ENCODE measurements at places on chromosomes 5 and 9.

DNA sequence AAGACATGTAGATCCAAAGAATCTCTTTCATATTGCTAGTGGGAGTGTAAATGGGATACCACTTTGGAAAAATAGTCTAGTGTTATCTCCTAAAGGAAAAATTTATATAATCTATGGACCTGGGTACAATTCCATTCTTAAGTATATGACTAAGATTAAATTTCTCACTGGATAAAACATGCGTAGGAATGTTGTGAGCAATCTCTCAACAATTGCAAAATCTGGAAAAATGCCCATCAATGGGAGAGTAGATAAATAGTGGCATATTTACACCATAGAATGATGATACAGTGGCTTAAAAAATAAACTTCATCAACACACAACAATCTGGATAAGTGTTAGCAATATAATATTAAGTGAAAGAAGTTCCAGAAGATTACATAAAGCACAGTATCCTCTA, 469.5 kb downstream of the MAN2A1 start:
- no peak for DNase-seq

DNA sequence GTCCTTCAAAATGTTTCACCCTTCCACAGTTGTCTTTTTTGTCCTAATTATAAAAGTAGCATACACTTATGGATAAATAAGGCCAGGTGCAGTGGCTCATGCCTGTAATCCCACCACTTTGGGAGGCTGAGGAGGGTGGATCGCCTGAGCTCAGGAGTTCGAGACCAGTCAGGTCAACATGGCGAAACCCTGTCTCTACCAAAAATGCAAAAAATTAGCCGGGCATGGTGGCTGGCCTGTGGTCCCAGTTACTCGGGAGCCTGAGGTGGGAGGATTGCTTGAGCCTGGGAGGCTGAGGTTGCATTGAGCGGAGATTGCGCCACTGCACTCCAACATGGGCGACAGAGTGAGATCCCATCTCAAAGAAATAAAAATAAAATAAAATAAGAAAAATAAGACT, 1.6 kb downstream of the C5orf52 start:
- no peak for DNase-seq

- no peak for DNase-seq
Measured at GRCh38 chr9:91415290-91415689, 8.3 kb downstream of the NFIL3 start.

DNA sequence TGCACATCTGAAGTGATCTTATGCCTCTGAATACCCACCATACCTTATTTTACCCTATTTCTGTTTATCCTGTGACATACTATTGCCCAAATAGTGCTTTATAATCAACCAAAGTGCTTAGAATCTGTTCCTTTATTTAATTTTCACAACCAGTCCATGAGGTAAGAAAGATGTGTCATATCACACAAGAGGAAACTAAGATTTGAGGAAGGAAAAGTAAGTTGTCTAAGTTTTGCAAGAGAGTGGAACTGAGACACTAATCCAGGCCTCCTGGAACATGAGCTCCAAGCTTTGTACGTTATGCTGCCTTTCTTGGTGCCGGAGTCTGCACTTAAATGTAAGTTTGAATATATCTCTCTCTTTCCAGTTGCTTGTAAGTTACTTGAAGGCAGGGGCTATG, 17.2 kb downstream of the KDM3B start:
- DNase-seq = no peak

DNA sequence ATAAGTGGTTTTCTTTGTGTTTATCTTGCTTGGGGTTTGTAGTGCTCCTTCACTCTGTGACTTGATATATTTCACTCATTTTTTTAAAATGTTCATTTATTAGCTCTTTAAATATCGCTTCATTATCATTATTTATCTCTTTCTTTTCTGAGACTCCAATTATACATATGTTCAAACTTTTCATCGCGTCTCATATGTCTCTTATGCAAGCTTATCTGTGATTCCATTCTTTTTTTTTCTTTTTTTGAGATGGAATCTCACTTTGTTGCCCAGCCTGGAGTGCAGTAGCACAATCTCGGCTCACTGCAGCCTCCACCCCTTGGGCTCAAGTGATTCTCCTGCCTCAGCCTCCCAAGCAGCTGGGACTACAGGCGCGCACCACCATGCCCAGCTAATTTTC, 73.9 kb upstream of the GABRP start:
- DNase-seq = no peak

DNA sequence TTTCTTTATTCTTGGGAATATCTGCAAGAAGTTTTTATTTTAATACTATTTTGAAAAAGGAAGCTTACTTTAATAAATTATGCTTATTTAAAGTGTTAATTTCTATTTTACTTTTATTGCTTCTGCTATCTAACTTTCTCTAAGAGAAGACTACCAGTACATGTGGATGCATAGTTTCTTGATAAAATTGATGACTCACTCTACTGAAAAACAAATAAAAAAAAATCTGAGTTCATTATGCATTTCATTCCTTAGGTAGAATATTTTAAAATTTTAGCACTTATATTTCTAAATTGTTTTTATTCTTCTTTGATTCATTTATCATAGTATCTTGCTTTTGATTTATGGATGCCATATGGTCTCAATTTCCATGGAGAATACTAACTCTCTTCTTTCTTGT, 217.9 kb downstream of the TAF11L14 start:
- DNase-seq = no peak

DNA sequence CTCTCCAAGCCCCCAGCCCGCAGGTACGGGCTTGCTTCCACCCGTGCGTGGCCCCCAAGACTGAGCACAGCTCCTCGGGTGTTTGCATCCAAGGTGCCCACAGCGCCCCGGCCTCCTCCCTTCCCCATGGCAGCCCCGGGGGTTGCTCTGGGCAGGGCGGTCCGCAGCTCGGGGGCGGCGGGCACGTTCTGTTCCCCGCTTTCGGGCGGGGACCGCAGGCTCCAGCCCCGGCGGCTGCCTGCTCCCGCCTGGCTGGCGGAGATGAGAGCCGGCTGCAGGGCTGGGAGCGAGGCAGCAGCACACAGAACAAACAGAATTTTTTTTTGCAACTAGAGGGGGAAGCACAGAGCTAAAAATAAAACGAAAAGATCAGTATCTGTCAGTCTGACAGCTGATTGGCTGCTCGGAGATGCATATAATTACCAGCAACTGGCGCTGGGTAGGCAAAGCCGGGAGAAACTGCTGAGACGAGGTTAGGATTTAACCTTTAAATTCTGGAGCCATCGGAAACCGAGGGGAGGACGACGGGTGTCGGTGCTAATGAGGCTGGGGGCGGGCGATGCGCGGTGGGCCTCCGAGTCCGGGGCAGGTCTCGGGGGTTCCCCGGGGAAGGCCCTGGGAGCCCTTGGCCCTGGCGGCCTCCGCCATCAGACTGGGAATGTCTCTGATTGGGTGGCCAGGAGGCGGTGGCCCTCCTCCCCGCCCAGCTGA, 142.7 kb upstream of the IER5L start:
- DNase-seq = no peak

DNA sequence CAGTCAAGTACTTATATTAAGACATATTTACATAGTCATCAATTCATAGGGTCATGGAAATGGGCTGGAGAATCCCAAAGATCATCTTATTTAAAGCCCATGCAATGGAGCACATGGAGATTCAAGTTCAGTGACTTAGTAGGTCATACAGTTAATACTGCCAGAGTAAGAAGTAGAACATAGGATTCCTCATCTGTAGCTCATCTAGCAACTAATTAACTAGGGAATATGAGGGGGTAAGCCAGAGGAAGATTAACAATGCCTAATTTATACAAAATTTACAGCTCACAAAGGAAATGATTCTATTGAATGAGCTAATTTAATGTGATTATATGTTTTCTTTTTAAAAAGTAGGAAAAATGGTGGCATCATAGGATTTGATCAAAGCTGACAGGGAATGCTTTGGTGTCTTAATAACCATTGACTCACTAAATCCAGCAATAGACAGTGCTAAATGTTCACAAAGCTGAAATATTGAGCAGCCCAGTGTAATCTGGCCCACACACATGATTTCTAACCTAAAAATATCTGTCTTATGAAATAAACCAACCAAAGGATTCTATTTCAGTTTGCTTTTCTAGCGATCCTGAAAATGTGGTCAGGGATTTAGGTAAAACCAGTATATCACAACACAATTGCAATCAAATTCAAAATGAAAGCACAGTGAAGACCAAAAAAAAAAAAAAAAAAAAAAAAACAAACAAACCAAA, 53.3 kb downstream of the PRDM6 start:
- no peak for DNase-seq

- no peak for DNase-seq
Measured at GRCh38 chr5:165201771-165202518, 1696.5 kb downstream of the MAT2B start.

- no peak for DNase-seq
Measured at GRCh38 chr9:78769690-78770089, 472.8 kb downstream of the PSAT1 start.

DNA sequence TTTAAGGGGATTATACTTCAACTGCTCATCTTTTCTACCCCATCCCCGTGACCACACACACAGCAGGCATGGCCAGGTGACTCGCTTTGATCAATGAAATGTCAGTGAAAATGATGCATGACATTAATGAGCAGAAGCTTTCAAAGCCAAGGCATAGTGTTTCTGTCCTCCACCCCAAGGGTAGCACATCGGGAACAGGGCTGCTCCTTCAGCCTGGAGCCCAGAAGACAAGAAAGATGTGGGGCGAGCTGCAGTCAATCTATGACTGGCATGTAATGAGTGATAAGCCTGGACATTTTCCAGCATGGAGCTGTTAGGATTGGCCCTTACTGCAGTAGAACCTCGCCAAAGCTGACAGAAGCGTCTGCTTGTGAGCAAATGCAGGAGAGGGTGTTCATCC, 122.6 kb upstream of the IRX2 start:
- no peak for DNase-seq

DNA sequence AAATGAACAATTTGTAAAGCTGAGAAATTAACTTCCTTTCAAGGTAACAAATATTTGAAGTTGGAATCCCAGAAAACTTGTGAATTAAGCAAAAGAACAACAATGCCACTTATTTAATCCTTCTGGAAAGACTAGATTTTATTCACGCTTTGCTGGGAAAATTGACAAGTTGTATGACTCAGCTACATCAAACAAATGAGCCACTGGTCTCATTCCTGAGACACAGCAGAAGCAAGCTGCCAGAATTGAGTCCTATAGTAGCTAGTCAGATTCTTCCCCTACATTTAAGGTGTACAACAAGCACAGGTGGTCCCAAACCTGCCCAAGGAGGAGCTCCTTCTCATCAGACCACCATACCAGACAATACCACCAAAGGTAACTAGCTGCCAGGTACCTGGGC, 280.7 kb downstream of the SPOCK1 start:
- no peak for DNase-seq

DNA sequence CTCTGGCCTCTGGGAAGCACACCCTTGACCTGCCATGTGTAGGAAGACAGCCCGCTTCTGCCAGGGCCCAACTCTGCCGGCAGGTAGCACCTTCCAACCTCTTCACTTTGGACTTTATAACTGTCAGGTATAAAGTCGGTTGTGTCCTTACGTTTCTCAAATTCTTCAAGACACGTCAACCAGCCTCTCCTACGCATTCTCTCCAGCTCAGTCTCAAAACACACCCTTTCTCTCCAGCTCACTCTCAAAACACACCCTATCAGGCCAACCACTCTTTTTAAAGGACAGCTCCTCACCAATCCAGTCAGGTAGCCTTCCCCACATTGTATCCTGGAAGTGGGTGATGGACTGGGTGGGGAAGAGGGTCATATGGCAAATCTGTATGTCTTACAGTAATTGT, 13.5 kb downstream of the FXN start:
- no peak for DNase-seq

DNA sequence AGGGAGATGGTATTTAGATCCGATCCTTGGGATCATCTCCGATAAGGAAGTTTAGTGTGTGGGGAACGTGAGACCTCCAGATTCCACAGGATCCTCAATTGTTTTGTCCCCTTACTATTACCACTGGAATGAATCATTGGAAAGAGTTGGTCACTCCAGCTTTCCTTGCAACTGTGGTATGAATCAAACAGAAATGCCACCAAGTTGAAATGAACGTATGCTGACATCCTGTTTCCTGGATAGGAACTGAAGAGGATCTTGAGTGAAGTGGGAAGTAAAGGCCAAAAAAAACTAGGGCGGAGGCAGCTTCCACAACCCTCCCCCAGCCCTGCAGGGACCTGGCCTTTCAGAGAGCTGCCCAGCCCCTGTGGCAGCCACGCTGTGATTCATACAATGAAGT, 23.9 kb downstream of the IRX1 start:
- DNase-seq = no peak

GRCh38 chr5:143154510-143155370, 248.7 kb downstream of the NR3C1 start:
- no peak for DNase-seq

DNA sequence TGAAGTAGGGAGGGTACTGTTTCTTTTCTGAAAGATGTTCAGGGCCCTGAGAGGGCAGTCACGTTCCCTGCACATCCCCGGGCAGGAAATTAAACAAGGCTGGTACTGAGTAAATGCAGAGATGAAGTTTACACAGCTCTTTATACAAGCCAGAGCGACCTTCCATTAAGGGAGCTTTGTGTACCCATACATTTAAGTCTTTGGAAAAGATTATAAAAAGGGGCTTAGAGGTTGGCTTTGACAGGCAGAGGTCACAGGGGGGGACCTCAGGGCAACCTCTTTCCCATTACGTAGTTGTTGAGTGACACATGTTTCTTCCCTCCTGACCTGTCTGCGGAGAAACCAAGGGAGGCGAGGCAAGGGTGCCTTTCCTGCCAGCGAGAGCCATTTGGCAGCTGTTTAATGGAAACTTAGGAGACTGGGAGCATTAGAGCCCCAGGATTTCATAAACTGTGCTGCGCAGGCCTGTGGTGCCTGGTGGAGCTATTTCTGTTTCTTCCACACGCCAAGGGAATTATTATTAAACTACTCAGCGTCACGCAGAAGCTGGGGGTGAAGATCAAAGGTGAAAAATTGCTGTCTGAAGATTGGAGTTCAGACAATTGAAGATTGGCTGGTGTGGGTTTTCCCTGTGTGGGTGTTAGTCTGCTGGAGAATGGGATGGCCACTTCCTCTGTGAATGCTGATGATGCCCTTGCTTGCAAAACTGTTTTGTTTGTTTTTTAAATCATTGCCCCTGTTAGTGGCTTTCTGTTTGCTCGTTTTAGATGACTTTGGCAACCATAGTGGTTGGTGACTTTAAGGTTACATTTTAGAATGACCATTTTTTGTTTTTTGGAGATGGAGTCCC, 3.2 kb upstream of the SMIM32 start:
- DNase-seq = no peak

DNA sequence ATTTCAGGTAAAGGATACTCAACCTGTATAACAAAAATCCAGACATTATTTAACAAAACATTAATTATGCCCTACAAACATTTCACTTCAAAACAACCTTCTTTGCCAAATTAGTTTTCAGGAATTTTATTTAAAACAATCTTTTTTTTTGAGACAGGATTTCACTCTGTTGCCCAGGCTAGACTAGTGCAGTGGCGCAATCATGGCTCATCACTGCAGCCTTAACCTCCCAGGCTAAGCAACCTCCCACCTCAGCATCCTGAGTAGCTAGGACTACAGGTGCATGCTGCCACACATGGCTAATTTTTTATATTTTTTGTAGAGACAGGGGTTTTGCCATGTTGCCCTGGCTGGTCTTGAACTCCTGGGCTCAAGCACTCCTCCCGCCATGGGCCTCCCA, 3.9 kb downstream of the FNIP1 start:
- no peak for DNase-seq

Data from stimulated activated CD8-positive, alpha-beta memory T cell treated with anti-CD3 and anti-CD28 coated beads, Interleukin-4, amount 100 ng/mL, for 1 hour (primary cell).